Right renal cortex interstitium (tissue), 3 donors: ENCODE measurements at places on chromosomes 1 and 21. TPM values are rescaled to one million over a fixed set of nuclear protein-coding genes. Genes with fewer than 3 reads are reported as not detected.

GRCh38 chr1:178492341-178492740 is 4.4 kb downstream of the CLEC20A start:
- DNase-seq, result no peak

FNDC5 gene
- 46.6 TPM for polyA plus RNA-seq

DNA sequence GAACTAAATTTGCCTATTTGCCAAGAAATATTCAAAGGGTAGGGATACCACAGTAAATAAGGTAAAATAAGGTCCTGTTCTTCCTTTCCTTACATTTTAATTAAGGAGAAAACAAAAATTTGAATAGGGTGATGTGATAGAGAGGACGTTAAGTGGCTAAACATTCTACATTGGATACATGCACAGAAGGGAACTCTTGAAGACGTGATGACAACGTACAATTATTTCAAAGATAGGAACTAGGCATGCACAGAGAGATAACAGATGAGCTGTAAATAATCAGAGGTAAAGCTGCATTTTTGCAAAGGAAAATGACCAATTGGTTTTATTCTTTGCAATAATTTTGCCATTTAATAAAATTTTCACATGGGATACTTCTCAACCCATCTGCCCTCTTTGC is 69.7 kb downstream of the TRIM33 start:
- DNase-seq, result no peak

DNA sequence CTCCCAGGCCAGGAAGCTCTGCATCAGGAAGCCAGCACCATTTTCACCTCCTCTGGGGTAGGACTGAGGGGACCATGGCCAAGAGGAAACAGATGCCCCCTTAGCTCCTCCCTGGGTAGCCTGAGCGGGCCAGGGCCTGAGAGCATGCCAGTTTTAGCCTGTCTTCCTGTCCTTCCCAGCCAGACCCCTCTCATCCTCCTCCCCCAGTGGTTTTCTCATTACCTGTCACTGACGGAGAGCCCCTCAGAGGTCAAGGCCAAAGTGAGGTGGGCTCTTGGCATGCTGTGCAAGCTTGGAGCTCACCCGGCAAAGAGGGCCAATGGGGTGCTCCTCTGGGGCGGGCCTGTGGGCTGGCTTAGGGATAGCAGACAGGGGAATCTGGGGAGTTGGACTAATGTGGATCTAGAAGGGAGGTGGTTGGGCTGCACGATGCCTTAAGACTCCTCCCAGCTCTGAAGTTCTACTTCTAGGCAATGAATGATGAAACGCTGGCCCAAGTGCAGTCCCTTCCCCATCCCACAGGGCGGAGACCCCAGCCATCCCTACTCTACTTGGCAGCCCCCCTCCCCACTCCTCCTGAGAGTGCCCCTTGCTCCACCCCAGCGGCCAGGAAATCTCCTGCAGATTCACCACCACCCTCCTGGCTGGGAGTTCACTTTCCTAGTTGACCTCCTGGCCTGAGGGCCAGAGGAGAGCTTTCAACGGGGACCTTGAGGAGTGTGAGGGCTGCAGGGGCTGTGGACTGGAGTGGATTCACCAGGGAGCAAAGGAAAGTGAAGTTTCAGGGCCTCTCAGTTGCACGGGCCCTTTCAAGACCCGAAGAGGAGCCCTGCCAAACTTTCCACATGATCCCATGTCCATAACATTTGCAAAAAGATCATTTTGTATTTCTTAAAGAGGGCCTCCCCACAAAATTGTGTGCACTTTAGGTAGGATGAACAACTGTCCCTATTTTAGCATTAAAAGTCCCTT is 9.4 kb upstream of the LMNA start:
- DNase-seq, result no peak

- DNase-seq, result no peak
These were observed 7.7 kb downstream of the LRRN2 start for GRCh38 chr1:204677864-204678263.

FLG2 gene
- 0.03 TPM for polyA plus RNA-seq

LORICRIN gene
- not detected for polyA plus RNA-seq

- DNase-seq, result no peak
These were observed 16.2 kb upstream of the LRP8 start for GRCh38 chr1:53343831-53344668.

- no peak for DNase-seq
These were observed 64.9 kb upstream of the BARHL2 start for GRCh38 chr1:90782046-90782445.

REN gene
- 64.3 TPM for polyA plus RNA-seq

TXNIP gene
- polyA plus RNA-seq, result 557 TPM

RBP7 gene
- polyA plus RNA-seq, result 29.2 TPM

- no peak for DNase-seq
These were observed 134.4 kb downstream of the LRRC7 start for GRCh38 chr1:69702085-69702484.

BGLAP gene
- polyA plus RNA-seq, result 1.1 TPM

DNA sequence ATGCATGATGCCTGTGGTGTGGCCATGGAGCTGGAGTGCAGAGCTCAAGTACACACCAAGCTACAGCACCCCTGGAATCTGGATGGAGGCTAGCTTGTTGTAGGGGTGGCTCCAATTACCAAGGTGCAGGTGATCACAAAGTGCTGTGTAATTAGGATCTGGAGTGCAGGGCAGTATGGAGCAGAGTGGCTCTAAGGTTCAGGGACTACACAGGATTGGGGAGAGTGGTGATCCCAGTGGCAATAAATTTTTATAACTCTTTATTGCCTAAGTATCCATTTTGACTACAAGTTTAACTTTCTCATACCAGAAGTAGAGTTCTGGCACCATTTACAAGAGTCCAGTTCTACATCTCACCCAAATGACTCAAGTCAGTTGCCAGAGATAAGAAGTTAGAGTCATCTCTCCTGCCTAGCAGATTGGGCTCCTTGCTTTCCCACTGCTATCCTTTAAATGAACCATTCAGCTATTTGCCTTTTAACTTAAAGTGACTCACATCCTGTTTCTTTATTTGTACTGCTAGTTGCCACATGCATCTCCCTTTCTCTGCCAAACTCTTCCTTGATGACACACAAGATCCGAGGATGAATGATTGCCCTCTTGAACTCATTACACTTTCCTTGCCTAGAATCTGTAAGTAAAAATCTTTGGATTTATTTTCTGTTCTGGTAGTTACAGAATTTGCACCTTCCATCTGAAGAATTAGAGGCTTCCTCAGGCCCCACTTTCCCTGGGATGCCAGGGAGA is 427.2 kb downstream of the KCNT2 start:
- peak; percentile 1 for DNase-seq

- no peak for DNase-seq
These were observed 43.6 kb downstream of the DMRTB1 start for GRCh38 chr1:53502641-53503432.

- DNase-seq, result no peak
These were observed 14.9 kb upstream of the SLC44A5 start for GRCh38 chr1:75625795-75626194.

- DNase-seq, result no peak
These were observed 28.8 kb upstream of the PPP2R5A start for GRCh38 chr1:212256369-212256768.

- DNase-seq, result no peak
These were observed 198.3 kb downstream of the SLC44A5 start for GRCh38 chr1:75412616-75413015.

LRRN2 gene
- polyA plus RNA-seq, result 10.6 TPM

DNA sequence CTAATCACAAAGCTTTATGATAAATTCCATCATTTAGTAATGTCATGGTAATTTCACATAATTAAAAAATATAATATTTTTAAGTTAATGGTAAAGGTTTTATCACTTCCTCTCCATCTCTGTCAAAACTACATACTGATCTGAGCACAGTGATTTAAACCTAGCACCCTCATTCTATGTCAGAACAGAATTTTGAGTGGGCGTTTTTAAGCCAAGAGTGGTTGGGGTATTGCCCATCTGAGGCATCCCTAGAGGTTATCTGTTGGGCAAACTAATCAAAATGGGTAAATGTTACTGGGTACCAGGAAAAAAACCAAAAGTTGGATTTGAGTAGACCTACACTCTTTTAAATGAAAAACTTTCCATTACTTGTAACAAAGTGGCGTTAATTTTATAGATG is 100.7 kb upstream of the GFI1 start:
- DNase-seq, result no peak

- DNase-seq, result no peak
These were observed 82.0 kb downstream of the TGFBR3 start for GRCh38 chr1:91803847-91804545.

GRCh38 chr1:6180707-6181311 is 688 bp upstream of the CHD5 start:
- no peak for DNase-seq

DNA sequence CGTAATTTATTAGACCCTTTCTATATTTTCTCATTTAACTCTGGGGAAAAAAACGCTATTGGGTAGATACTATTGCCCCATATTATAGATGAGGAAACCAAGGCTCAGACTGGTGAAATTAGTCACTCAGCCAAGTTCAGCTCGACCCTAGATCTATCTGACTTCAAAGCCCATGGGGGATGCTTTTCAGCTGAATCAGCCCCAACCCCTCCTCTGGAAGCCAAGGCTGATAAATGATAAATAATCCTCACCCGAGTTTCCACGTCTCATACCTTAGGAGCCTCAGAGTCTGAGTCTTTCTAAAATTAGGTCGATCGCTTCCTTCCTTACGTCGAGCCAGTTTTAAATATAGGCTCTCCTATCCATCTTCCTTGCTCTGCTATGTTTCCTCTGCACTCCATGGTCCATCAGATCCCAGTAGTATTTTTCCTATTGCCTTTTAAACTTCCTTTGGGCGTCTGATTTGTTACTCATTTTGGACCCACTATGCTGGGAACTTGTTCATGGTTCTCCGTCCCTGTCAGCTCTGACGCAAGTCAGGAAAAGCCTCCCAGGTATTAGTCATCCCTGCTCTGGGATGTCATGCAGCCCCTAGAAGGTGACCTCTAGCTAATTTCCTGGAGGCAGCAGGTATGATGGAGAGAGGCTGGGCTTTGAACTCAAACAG is 122.8 kb downstream of the PLPP3 start:
- no peak for DNase-seq

DONSON gene
- polyA plus RNA-seq, result 31.0 TPM

GRCh38 chr1:117087686-117088085 is 27.6 kb downstream of the TTF2 start:
- DNase-seq, result no peak
